SK-N-SH (cell line): ENCODE measurements at places on chromosomes 12 and 14. TPM values are rescaled to one million over a fixed set of nuclear protein-coding genes. Genes with fewer than 3 reads are reported as not detected.

DNA sequence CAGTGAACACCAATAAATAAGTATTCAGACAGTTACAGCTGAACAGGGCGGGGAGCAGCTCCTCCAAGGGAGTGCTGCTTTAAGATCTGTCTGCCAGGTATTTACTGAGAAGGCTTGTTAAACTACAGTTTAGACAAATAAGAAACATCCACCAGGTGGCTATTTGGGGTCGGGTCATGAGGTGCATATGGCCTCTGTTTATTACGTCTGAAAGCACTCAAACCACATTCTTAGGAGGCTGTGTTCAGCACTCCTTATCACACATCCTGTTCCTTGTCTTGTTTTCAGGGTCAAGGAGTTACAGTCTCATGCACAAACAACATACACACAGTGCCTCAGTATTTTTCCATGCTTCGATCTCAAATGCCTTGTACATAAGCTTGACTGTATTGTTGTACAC lies 78.8 kb downstream of the KCNMB4 start:
- H3K4me1 ChIP-seq, result no peaks in the 10 kb centered on the region
- no peak overlapping the region for H3K27ac ChIP-seq
- H3K4me3 ChIP-seq, result no peak overlapping the region
- no peak for DNase-seq

DNA sequence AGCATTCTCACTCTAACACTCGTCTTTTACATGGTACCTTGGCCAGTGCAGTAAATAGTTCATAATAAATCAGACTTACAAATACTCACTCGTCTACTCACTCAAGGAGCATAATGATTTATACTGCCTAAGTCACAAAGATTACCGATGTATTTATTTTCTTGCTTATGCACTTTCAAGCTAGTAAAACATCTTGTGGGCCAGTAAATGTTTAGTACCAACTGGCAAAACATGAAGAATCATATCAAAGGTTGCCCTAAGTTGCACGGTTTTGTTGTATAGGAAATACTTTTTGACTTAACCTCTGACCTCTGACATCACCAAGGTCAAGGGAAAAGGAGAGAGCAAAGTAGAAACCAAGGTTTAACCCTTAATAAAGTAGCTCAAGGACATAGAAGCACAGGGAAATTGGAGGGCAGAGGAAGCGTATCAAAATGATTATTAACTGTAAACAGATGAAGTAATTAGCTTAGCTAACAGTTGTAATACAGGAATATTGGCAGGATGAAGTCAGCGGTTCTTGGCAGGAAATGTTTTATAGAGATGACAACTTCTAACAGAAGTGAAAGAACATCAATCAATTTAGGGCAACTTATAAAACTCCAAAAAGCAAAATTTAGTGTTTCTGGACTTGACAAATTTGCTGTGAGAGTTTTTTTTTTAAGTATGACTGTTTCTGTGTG lies 131.9 kb downstream of the HMGA2 start:
- peaks cover 85% of the 10 kb centered on the region for H3K36me3 ChIP-seq
- H3K27me3 ChIP-seq, result no peaks in the 10 kb centered on the region
- DNase-seq, result no peak
- H3K4me1 ChIP-seq, result no peaks in the 10 kb centered on the region; the same call in 1 of the 2 replicates
- H3K27ac ChIP-seq, result peak overlapping the region; percentile 62; the same call in 1 of the 2 replicates
- no peak overlapping the region for H3K4me3 ChIP-seq

Gene BDKRB1
- polyA plus RNA-seq, result 14.4 and 16.9 TPM in 2 replicates

- no peak overlapping the region for H3K4me3 ChIP-seq
- H3K27me3 ChIP-seq, result no peaks in the 10 kb centered on the region
- H3K36me3 ChIP-seq, result peaks cover 71% of the 10 kb centered on the region
- DNase-seq, result no peak
- H3K4me1 ChIP-seq, result peaks cover 2% of the 10 kb centered on the region; the same call in 1 of the 2 replicates
- no peak overlapping the region for H3K27ac ChIP-seq
Measured at GRCh38 chr14:81521356-81521755, 12.3 kb downstream of the SEL1L start.

Gene WASHC4
- 11.2 and 15.9 TPM in 2 replicates for polyA plus RNA-seq

DNA sequence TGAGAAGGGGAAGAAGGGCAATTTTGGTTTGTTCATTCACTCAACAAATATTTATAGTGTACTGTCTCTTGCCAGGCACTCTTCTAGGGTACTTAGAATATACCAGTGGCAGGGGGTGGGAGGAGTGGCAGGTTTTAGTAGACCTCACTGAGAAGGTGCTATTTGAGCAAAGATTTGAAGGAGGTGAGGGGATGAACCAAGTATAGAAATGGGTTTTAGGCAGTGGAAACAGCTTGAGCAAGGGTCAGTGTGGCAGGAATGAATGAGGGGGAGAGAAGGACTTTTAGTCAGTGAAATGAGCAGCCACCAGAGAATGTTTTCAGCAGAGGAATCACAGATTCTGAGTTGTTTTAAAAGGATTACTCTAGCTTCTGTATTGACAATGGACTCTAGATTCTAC lies 2.3 kb downstream of the PRIM1 start:
- no peaks in the 10 kb centered on the region for H3K27me3 ChIP-seq
- no peak for DNase-seq
- H3K27ac ChIP-seq, result no peak overlapping the region
- no peak overlapping the region for H3K4me3 ChIP-seq

GRCh38 chr12:69065775-69066174 lies 132.8 kb upstream of the CPM start:
- H3K4me1 ChIP-seq, result no peaks in the 10 kb centered on the region; the same call in none of the 2 replicates
- H3K36me3 ChIP-seq, result no peaks in the 10 kb centered on the region
- no peak for DNase-seq
- no peaks in the 10 kb centered on the region for H3K27me3 ChIP-seq
- H3K4me3 ChIP-seq, result no peak overlapping the region
- no peak overlapping the region for H3K27ac ChIP-seq
